ENCODE measurements at places on chromosomes 1 and 21. TPM values are rescaled to one million over a fixed set of nuclear protein-coding genes. Genes with fewer than 3 reads are reported as not detected.
A peak's percentile ranks its signal among the peaks of the same experiment; 100 is the strongest.

DNA sequence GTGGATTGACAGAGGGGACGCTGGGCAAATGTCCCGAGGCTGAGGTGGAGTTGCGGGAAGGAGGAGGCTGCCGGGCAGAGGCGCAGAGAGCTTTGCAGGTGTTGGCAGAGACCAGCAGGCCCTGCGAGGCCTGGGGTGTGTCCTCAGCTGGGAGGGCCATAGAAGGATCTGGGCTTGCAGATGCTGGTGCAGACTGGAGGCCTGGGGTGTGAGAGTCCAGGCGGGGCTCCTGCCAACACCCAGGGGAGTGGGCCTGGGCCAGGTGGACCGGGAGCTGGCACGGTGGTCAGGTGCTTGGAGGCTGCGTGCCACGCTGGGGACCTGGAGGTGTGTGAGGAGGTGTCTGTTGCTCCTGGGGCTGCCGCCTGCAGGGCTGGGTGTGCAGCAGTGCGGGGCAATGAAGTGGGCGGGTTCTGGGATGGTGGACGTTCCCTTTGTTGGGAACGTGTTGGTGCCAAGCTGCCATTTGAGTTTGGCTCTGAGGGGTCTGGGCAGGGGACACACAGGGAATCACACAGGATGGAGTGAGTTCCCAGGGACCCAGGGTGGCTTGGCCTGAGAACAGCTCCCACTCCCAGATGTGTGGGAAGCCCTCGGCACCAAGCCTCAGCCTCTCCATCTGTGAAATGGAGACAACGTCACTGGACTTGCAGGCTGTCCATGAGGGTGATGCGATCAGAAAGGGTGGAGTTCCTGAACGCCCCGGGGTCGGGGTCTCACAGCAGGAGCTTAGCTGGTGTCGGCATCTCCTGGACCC is 39.9 kb upstream of the POFUT2 start:
- H3K36me3 ChIP-seq = peaks cover 2% of the 10 kb centered on the region
- H3K27ac ChIP-seq = peak overlapping the region; percentile 93
- no peak overlapping the region for H3K4me3 ChIP-seq
- peaks cover 62% of the 10 kb centered on the region for H3K4me1 ChIP-seq

CHD1L gene
- 55.4 TPM for total RNA-seq

DNA sequence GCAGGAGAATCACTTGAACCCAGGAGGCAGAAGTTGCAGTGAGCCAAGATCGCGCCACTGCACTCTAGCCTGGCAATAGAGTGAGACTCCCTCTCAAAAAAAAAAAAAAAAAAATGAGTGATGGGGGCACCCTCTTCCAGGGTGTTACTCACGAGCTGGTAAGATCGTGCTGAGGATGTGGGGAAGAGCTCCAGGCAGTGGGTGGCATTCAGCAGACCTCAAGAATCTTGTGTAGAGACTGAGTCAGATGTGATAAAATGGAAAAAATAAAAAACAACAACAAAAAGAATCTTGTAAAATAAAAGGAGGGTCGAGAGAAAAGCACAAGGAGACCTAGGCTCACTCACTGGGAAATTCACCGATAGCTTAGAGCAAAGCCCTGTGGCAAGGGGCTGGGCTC is 38.5 kb downstream of the EPHA2 start:
- no peak overlapping the region for H3K4me3 ChIP-seq
- H3K4me1 ChIP-seq = peaks cover 14% of the 10 kb centered on the region
- H3K36me3 ChIP-seq = no peaks in the 10 kb centered on the region
- no peaks in the 10 kb centered on the region for H3K27me3 ChIP-seq
- no peak for DNase-seq

DNA sequence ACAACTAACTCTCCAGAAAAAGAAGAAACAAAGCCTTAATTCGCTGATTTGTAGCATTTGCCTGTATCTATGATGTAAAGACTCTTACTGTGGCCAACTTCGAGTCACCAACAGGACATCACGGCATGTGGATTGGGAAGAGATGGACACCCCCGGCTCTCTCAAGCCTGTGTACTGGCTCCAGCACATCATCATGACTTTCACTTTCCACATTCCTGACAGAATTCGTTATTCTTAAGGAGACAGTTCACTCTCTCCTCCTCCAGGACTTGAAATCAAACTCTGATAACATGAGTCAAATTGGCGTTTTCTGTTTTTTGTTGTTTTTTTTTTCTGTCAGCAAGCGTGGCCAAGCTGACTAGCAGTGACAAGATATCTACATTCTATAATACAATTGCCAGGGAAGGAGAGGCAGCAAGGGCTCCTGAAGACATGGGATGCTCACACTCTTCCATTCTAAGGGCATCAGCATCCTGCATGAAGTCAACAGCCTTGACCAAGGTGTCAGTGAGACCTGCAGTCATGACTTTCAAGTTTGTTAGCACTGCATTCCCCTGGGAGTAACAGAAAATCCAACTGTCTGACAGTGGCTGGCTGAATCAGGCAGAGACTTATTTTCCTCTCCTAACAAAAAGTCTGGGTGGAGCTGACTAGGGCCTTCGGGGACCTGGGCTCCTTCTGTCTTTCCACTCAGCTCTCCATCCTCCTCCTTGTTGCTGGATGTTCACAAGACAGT is 13.3 kb upstream of the TRAF3IP3 start:
- H3K4me1 ChIP-seq = peaks cover 14% of the 10 kb centered on the region
- no peaks in the 10 kb centered on the region for H3K27me3 ChIP-seq
- H3K36me3 ChIP-seq = no peaks in the 10 kb centered on the region
- no peak for DNase-seq
- no peak overlapping the region for H3K4me3 ChIP-seq
